Stimulated activated naive CD8-positive, alpha-beta T cell treated with anti-CD3 and anti-CD28 coated beads, Interleukin-15, amount 100 ng/mL, for 72 hours (primary cell): ENCODE measurements at places on chromosomes 16 and 17.

DNA sequence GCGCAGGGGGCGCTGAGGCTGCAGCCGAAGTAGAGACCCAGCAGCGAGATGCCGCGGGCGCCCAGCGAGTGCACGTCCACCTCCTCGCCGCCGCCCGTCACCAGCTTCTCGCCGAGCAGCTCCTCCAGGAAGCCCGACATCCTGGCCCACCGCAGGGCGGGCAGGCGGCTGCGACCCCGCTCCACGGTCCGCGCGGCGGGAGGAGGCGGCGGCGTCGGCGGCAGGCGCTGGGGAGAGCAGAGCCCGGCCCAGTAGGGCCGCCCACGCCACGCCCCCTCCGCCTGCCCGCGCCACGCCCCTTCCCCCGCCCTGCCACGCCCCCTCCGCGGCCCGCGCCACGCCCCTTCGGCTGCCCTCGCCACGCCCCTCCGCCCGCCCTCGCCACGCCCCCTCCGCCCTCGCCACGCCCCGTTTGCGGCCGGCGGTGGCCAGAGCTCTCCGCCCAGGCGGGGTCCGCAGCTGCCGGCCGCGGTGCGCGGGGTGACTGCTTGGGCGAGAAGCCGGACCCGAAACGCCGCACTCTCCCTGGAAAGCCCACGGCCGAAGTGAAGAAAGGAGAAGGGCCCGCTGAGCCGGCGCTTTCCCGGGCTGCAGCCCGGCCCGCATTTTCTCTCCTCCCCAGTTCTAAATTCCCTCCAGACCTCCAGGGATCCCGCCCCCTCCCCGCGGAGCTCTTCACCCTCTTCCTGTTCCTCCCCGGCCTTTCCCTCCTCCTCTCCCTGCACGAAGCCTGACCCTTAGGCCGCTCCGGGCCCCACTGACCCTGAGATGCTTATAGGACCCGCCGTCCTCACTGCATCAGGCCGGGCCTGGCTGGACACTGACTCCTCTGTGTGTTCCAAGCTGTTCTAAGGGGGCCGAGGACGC lies at the start of gene NXN:
NXN (minus strand) TSS at position 238 of the 867 bp plus-strand sequence.
- peak; percentile 89 for DNase-seq

GRCh38 chr16:87322833-87323726 lies 5.9 kb upstream of the C16orf95 start:
- DNase-seq: no peak

DNA sequence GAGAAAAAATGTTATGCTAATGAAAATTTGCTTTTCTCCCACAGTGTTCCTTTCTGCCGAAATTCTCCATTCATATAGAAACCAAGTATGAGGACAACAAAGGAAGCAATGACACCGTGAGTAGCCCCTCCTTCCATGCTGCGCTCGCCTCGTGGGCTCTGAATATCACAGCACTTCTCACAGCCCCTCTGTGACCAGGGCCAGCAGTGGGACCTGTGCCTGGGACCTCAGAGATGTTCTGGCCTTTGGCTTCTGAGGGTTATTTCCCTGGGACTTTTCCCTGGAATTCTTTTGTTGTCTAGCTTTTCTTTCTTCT lies 139.6 kb upstream of the NOL11 start:
- no peak for DNase-seq

- no peak for DNase-seq
These were observed 148.0 kb upstream of the TNRC6C start for GRCh38 chr17:77810536-77810935.

DNA sequence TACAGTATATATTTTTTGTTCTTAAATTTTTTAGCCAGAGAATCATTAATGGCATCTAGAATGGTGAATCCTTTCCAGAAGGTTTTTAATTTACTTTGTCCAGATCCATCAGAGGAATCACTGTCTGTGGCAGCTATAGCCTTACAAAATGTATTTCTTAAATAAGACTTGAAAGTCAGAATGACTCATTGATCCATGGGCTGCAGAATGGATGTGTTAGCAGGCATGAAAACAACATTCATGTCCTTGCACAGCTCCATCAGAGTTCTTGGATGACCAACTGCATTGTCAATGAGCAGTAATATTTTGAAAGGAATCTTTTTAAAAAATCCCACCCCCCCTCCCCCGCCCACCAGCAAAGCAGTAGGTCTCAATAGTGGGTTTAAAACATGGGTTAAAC lies 51.4 kb downstream of the CACNG1 start:
- DNase-seq: no peak

- no peak for DNase-seq
These were observed 66.6 kb downstream of the NTN1 start for GRCh38 chr17:9087921-9088320.

DNA sequence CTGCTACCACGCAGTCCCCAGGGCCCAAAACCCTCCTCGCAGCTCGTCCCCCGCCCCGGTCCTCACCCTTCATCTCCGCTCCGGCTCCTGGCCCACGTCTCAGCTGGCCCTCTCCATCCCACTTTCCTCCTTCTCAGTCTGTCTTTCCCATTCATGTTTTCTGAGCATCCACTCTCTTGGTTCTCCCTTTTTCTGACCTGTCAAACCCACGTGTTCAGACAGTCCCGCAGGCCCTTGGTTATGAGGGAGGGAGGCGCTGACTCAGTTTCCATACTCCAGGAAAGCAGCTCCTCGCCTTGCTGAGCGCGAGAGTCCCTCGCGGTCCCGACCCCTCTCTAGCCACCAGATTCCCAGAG lies 392 bp upstream of the HID1 start:
- no peak for DNase-seq

DNA sequence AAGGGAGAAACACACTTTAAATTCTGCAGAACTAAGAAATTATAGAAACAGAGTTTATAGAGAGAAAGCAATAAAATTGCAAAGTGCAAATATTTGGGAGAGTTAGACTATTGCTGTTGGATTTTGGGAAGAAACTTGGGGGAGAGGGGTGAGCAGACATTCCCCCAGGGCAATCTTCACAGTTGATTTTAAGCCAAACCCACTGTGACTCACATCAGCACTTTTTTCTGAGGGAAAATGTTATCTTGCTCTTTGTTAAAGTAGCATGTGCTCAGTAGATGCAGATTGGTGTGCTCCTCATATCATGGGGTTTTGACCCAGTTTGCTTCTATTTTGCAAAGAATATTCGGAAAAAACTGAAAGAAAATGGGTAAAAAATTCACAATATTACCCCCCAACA lies 367.6 kb downstream of the CDH11 start:
- no peak for DNase-seq

DNA sequence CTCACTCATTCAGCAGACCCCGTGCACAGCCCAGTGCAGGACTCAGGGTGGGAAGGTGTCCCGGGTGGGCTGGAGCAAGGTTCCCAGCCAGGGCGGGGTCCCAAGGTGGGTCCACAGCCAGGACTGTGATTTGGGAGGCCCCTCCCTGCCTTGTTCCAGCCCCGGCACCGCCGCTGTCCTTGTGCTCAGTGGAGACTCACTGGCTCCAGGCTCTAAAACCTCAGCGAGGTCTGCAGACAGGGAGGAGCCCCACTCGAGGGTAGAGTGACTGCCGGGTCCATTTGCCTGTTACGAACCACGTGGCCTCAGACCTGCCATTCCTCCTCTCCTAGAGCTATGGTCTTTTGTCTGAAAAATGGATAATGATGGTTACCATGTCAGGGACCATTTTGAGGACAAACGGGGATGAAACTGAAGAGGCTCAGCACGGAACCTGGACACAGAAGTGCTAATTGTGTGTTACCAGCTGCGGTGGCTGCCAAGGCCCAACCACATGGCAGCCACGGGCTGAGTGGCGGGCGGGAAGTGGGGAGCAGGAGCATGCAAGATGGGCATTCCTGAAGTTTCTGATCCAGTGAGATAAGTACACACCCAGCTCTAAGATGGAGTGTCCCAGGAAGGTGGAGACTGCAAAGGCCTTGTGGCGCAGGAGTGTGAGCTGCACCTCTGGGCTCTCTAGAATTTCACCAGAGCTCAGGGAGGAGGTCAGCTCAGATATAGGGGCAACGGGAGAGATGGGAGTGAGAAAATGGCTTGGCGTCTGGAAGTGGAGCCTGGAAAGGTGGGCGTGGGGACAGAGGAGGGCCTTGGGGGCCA lies 317.6 kb downstream of the SEC14L1 start:
- no peak for DNase-seq

DNA sequence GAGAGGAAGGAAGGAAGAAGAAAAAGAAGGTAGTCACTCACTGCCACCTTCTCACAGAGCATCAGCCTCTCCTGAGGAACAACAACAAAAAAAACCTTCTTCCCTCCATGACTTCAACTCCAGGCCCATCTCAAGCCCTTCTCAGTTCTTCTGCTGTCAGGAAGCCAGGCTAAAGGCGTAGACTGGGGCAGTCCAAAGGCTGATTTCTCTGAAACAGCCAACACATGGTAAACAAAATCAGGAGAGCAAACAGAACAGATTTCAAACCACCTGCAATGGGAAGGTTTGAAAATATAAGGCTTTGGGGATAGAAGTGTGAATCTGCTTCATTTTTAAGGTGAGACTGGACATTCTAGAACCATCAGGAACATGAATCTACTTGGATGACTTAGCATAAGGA lies 157.3 kb upstream of the DNAH9 start:
- no peak for DNase-seq

DNA sequence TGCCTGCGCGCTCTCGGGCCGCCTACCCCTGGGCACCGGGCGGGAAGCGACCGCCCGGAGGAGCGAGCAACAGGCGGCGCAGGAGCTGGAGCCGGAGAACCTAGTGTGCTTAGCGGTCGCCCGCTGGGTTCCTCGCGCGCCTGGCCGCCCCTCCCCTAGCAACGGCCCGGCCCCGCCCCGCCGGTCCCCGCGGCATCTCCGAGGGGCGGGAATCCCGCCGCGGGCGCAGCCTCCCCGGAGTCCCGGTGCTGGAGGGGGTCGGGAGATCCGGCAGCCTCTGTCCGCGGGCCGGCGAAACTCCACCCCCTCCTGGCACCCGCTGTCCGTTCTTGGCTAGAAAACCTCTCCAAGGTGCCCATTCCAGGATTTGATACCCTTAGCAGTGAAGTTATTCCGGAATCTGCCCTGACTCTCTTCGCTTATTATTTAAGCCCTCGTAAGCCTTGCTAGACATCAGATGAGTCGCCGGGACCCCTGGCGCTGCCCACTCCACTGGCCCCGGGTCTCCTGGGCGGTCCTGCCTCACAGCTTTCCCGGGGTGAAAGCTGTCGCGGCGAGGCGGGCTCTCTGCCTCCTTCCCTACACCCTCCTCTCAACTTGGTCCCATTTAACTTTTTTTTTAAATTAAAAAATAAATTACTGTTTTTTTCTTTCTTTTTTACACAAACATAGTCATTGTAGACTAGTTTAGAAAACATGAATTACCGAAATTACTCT lies at the start of gene RPRML:
RPRML (minus strand) TSS at position 107 of the 717 bp plus-strand sequence. CDS start 246 bp downstream, outside the sequence.
- DNase-seq: peak; percentile 22

GRCh38 chr17:77320044-77320440 lies 179.3 kb downstream of the SEC14L1 start:
- no peak for DNase-seq

DNA sequence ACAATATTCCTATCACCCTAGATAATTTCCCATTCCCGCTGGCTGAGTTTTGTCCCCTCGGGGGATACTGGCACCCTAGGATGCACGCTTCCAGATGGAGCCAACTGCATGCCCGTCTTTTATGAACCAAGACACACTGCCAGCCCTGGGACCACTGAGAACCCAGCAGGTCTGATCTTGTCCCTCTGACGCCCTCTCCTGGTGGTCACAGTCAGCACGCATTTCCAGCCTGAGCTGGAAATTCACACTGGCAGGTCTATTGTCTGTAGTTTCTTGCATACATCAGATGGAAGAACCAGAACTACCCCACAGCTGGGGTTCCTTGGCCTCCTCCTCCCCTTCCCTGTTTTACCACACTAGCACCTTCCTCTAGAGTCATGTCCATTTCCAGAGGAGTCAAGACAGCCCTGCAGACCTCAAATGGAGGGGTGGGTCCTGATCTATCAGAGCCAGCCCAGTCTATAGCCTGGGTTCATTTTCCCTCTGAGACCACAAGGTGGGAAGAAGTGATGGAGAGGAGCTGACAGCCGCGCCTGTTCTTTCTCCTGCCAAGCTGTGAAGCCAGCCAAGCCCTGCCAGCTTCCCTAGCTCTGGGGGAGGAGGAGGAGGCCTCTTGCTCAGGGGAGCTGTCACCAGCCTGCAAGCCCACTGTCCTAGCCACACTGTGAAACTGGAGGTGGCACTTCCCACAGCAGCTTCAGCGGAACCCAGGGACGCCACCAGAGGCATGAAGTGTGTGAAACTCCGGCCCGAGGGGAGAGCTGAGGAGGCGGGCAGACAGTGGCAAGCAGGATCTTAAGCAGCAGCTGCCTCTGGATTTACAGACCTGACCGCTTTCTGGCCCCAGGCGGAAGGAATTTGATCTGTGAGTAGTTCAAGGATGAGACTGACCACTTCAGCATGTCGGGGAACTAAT lies 29.3 kb downstream of the MXRA7 start:
- peak; percentile 65 for DNase-seq

GRCh38 chr16:88455610-88456355 lies 2.7 kb downstream of the ZFPM1 start:
- peak; percentile 96 for DNase-seq

DNA sequence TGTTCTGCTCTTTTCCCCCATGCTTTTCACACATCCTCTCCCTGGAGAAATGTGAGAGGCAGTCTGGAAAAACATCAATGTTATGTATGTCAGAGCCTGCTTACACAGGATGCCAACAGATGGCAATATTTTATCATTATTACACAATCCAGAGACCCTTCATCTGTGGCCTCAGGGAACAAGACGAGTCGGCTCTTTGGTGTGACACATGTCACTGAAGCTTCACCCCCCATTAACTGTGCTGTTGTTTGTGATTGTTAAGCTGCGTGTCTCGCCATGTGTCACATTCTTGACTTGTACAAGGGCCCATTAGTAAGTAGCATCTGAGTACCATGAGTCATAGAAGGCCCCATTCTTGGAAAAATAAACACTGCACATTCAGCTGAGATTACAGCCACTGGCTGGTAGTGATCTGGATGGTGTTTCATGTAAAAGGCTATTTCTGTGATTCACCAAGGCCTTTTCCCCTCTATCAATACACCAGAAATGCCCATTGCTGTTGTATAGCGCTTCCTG lies 682.1 kb upstream of the SOX9 start:
- no peak for DNase-seq

DNA sequence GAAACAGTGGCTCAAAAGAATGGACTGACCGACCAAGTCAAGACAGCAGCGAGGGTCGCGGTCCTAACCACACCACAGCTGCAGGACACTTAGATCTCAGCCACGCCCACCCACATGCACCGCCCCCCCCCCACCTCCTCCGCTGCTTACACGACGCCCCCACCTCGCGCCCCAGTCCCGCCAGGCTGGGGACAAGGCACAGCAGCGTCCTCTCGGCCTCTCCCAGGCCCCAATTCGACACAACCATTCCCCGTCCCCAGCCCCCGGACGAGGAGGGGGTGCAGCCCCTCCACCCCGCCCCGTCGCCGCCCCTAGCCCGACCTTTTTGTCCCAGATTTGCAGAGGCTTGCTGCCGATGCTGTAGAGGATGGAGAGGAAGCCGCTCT lies 477 bp downstream of the CFAP20 start:
- DNase-seq: no peak
